ENCODE measurements at places on chromosomes 5 and 9.

- no peak for DNase-seq
These were observed 86.4 kb downstream of the ADRB2 start for GRCh38 chr5:148912714-148913398.

- no peak for DNase-seq
These were observed 164.9 kb downstream of the KCTD16 start for GRCh38 chr5:144335561-144335960.

DNA sequence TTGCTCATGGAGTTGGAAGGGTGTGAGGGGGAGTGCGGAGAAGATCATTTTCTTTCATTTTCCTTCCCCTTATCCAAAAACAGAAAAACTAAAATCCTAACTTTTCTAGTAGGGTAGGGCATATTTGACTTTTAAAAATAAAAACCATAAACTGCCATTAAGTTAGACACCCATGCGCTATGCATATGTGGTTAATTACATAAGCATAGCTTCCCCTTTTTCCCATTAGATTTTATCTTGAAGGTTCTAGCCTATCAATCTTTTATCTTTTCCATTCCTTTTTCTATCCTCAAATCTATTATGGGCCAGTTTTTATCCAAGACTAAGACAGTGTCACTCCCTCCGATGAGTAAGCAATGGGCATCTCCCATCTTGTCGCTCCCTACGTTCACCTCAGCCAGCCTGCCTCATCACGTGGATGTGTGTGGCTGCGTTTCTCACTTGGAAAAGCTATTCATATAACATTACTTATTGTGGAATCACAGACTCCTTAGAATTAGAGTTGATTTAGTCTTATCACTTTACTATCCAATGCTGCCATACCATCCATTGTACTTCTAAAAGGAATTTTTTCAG lies 49.2 kb downstream of the PCSK5 start:
- DNase-seq = no peak

DNA sequence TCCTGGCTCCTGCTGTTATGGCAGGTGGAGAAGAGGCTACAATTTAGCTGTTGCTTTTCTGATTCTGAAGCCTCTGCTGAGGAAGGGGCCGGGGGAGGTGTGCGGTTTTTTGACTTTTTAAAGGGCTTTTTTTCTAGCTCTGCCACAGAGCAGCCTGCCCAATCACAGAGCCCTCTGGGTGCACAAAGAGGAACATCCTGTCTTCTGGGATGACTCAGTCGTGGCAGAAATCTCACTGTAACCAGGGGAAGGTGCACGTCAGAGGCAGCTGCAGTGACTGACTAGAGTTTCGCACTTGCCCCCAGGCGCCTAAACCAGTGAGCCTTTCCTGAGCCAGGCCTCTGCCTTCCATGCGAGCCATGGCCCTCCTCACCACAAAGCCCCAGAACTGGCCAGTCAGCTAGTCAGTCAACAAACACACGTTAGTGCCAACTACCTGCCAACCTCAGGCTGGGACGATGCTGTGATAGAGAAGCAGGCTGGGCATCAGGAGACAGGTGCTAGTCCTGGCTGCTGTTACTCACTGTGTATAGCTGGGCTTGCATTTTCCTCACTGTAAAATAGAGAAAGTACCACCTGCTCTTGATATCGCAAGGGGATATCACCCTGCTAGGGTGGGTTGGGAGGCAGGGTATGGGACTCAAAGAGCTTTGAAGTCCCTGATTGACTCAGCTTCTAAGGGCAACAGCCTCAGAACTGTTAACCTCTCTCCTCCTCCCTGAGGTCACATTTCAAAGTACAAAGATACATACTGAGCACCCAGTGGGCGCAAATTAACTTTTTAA lies 2.2 kb downstream of the AKNA start:
- no peak for DNase-seq

- no peak for DNase-seq
These were observed 163.9 kb downstream of the ARRDC3 start for GRCh38 chr5:91219091-91219802.

DNA sequence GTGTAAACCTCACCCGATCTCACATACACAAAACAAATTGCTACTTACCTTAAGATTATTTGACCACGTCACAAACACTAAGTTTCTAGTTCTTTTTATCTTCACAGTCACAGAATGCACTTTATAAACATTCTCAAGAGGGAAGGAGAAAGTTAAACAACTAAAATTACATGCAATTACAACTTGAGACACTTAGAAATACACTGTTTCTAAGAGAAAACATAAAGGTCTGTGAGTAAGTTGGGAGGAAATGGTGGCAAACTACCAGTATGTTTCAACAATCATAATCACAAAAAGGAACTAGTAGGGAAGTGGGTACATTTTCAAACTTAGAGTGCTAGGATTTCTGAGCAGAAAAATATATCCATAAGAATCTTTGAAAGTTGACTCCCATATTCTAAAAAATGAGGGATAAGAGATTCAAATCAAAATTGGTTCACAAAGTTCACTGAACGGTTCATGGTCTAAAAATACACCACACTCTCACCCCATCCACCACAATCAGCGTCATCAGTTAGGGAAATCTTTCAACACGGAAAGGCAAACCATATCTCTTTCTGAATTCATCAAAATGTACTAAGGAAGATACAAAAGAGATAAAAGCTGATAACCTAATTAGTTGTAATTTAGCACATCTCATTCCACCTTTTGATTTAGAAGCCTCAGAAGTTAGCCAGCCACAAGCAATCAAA lies 182.6 kb downstream of the BNC2 start:
- DNase-seq = no peak

- DNase-seq = no peak
These were observed 3.1 kb downstream of the QRFP start for GRCh38 chr9:130893341-130894101.

GRCh38 chr9:99635032-99635431 lies 186.7 kb upstream of the NR4A3 start:
- DNase-seq = no peak

DNA sequence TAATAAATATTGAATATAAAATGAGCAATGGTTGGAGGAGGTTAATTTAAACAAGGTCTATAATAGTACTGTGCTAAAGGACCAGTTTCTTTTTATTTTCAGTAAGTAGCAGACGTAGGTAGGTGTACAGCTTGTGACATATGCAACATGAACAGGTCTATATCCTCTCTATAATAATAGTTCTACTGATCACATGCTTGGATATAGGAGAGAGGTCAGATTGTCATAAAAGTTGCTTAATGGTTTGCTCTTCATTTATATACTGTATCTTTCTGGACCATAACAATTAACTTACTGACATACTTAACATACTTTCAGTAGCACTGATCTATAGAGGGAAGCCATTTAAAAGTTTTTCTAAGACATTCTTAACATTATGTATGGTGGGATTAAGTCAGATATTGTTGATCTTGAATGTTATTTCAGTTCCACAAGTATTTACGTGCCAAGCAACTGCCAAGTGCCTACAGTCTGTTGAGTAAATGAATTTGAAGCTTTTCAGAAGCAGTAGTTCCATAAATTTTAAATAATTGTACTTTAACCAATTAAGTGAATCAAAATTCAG lies 68.0 kb downstream of the DENND4C start:
- no peak for DNase-seq

- DNase-seq = no peak
These were observed 17.5 kb downstream of the DAP start for GRCh38 chr5:10743526-10743925.

- DNase-seq = no peak
These were observed 29.0 kb upstream of the ENTREP1 start for GRCh38 chr9:69295872-69296552.

DNA sequence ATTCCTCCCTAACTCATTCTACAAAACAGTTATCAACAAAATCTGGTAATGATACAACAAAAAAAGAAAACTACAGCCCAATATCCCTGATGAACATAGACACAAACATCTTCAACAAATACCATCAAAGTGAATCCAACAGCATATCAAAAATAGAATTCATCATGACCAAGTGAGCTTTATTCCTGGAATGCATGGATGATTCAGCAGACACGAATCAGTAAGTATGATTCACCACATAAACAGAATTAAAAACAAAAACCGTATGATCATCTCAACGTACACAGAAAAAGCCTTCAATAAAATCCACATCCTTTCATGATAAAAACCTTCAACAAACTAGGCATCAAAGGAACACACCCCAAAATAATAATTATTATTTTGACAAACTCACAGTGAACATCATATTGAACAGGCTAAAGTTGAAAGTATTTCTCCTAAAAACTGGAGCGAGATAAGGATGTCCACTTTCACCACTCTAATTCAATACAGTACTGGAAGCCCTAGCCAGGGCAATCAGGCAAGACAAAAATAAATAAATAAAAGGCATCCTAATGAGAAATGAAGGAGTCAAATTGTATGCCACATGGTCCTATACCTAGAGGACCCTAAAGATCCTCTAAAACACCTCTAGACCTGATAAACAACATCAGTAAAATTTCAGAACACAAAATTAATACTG lies 305.1 kb upstream of the RGMB start:
- DNase-seq = no peak

DNA sequence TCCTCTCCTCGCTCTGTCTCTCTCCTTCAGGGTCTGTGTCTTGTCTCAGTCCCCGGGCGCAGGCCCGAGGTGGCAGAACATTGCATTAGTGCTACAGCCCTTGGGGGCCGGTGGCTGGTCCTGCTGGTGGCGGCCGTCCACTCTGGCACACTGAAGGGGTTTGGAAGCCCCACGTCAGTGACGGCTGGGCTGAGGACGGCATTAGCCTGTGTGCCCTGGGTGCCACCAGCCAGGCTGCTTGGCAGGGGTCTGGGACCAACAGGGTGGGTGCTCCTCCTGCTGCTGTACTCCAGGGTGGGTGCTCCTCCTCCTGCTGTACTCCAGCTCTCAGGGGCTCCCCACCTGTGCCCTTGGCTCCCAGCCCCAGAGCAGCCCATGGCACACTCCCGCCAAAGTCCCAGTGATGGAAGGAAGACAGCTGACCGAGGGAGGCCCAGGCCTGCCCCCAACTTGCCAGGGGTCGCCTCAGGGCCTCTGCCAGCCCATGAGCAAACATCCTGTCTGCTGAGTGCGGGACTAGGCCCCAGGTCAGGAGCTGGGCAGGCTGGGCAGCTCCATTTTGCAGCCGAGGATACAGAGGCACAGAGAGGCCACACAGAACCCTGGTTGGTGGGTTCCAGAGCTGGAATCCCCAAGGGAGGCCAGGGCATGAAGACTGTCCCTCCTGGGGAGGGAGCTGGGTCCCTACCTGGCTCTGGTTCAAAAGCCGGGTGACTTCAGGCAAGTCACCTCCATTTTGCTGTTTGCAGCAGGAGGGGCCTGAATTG lies 27.3 kb downstream of the SARDH start:
- no peak for DNase-seq

GRCh38 chr9:130106860-130107233 lies 53.1 kb downstream of the GPR107 start:
- DNase-seq = no peak

- no peak for DNase-seq
These were observed 276.3 kb downstream of the SAXO1 start for GRCh38 chr9:18756712-18757125.

- no peak for DNase-seq
These were observed 659.3 kb downstream of the ACTL7B start for GRCh38 chr9:108196332-108197007.

GRCh38 chr9:129383019-129383560 lies 205.0 kb upstream of the IER5L start:
- no peak for DNase-seq

- no peak for DNase-seq
These were observed 704.1 kb downstream of the PRELID2 start for GRCh38 chr5:145130996-145131395.

DNA sequence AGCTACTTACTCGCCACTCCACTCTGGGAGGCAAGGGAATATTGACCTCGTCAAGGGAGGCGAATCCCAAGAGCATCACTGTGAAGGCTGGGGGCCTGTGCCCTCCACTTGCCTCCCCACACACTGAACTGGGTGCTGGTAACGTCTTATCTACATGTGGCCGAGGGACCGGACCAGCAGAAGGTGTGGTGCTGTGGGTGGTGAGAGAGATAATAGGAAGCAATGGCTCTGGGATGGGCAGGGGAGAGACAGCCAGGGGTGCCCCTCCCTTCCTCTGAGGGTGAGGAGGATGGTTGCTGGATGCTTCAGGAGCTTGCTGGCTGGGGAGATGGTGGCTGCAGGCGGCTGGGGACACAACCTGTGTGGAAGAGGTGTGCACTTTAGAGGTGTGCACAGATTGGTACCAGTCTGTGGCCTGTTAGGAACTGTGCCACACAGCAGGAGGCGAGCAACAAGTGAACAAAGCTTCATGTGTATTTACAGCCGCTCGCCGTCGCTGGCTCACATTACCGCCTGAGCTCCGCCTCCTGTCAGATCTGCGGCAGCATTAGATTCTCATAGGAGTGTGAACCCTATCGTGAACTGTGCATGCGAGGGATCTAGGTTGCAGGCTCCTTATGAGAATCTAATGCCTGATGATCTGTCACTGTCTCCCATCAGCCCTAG lies 100.3 kb downstream of the ENTREP1 start:
- DNase-seq = no peak

GRCh38 chr9:20722221-20722620 lies 38.2 kb downstream of the FOCAD start:
- no peak for DNase-seq

GRCh38 chr5:62483556-62483955 lies 71.0 kb downstream of the IPO11 start:
- no peak for DNase-seq

- DNase-seq = no peak
These were observed 353.2 kb downstream of the PRR16 start for GRCh38 chr5:120817044-120817985.

- DNase-seq = no peak
These were observed 2372.2 kb upstream of the WWC1 start for GRCh38 chr5:165919196-165919595.

GRCh38 chr9:134162212-134162775 lies 2.1 kb downstream of the RNU6ATAC start:
- no peak for DNase-seq

- no peak for DNase-seq
These were observed 696.2 kb downstream of the DNAH5 start for GRCh38 chr5:13248253-13248652.

- DNase-seq = no peak
These were observed 9.9 kb upstream of the PLEKHG4B start for GRCh38 chr5:82097-82496.

GRCh38 chr5:15363601-15364000 lies 136.4 kb upstream of the FBXL7 start:
- DNase-seq = no peak

DNA sequence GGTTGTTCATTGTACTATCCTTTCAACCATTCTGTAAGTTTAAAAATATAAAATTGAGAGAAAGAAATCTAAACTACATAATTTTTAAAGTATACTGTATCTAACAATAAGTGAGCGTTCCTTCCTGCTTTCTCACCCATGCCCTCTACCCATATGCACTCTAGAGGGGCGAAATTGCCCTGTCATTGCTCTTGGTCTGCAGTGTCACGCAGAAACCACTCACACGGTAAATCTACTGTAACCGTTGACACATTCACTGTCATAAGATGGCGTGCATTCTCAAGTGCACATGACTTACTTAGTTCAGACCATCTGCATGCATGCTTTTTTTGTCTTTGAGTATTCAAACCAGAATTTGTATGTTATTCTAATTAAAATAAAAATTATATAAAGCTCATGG lies 55.7 kb upstream of the NIPBL start:
- DNase-seq = no peak

GRCh38 chr5:122999947-123000563 lies 36.5 kb downstream of the PPIC start:
- no peak for DNase-seq

- DNase-seq = no peak
These were observed 14.6 kb downstream of the URM1 start for GRCh38 chr9:128385496-128386460.

- DNase-seq = no peak
These were observed 1.9 kb upstream of the DAP start for GRCh38 chr5:10762776-10763500.

- DNase-seq = no peak
These were observed 8.8 kb upstream of the TBC1D9B start for GRCh38 chr5:179916523-179916922.

GRCh38 chr9:79470954-79471353 lies 100.8 kb upstream of the TLE4 start:
- DNase-seq = no peak
